ENCODE measurements at places on chromosomes 16 and 17.
A peak's percentile ranks its signal among the peaks of the same experiment; 100 is the strongest.

- no peak for DNase-seq
Measured at GRCh38 chr16:64437706-64438324, 684.0 kb downstream of the CDH11 start.

GRCh38 chr16:53374800-53375199 is 59.5 kb upstream of the RBL2 start:
- no peak for DNase-seq

- no peak for DNase-seq
Measured at GRCh38 chr17:40980596-40980995, 3.5 kb downstream of the KRT40 start.

DNA sequence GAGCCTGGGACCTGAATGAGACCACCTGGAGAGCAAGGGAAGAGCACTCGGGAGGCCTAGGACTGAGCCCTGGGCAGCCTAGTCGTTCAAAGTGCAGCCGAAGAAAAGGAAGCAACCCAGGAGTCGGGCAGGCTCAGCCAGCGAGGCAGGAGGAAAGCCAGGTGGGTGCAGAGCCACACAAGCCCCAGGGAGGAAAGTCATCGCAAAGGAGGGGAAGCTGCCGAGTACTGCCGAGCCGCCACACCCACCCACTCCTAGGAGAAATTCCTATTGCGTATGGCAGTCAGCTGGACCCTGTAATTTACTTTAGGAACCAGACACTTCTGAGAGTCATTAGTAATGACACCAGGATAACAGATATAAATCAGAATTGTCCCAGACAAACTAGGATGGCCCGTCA is 187.6 kb downstream of the KATNIP start:
- DNase-seq, result no peak

DNA sequence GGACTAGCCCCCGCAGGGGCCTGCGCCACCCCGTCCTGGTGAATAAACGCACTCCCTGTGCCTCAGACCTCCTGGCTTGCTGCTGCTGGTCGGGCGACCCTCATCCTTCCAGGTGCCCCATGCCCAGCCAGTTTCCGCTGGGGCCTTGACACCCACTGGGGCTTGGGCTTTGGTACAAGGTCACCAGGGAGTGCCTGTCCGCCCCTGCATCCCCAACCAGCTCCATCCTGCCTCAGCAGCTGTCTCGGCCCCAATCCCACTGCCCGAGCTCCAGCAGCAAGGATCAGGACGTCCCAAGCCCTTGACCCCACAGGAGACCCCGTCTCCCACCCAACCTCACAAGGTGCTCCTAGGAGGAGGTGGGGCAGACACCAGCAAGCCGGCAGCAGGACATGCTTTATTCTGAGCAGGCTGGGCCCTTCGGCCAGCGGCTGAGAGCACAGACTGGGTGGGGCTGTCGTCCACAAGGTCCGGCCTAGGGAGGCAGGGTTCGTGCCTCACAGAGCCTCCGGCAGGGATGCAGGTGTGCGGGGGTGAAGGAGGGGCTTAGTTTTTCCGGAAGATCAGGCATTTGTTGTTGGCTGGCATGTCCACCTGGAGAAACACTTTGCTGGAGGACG is 1.9 kb downstream of the METTL26 start:
- DNase-seq, result no peak

GRCh38 chr16:48597563-48598387 is 12.2 kb downstream of the N4BP1 start:
- DNase-seq, result no peak

GRCh38 chr16:78902321-78902720 is 698.2 kb downstream of the MAF start:
- no peak for DNase-seq

GRCh38 chr16:1158456-1159324 is 5.8 kb downstream of the CACNA1H start:
- DNase-seq, result no peak

DNA sequence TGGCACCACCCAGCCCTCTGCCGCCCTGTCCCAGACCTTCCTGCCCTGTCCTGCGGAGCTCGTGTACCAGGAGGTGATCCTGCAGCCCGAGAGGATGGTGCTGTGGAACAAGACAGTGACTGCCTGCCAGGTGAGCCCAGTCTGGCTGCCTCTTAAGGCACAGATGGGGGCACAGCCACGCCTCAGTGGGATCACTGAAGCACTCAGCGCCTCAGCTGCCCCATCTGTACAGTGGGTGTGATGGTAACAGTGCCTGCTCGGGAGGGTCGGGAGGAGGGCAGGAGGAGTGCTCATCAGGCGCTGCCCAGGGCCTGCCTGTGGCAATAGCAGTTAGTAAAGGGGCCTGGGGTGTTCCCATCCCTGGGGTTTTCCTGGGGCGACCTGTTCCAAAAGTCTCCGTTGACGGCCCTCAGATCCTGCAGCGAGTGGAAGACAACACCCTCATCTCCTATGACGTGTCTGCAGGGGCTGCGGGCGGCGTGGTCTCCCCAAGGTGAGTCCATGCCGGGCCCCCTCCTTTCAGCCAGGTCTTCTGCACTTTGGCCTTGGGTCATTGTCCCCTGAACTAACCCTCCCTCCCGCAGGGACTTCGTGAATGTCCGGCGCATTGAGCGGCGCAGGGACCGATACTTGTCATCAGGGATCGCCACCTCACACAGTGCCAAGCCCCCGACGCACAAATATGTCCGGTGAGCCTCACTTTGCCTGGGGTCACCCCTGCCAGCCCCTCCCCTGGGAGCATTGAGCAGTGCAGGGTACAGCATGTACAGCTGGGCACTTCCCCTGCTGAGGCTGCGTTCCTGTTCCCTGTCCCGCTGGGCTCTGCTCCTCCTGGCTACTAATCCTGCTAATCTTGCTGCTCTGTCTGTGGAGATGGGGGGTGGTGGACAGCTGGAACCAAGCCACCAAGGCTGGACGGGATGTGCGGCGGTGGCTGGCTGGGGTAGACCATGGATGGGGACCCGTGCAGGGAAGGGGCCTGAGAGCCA is 4.5 kb upstream of the TCAP start:
- DNase-seq, result no peak

DNA sequence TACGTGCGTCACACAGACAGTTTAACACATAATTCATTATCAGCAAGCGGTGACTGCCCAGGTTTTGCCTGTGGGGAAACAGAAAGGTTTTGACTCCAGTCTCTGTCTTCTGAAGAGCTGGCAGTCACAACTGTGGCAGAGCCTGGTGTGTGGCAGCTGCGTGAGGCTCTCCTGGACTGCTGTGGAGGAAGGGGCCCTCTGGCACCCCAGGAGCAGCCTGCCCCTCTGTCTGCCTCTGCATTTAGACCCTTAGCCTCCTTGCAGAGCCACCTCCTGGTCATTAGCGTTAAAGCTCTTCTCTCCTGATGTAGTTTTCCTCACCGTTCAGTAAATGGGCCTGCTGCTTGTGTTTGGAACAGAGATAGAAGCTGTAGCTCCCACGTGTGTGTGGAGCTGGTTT is 10.9 kb downstream of the RAB40C start:
- no peak for DNase-seq

- no peak for DNase-seq
Measured at GRCh38 chr16:87832137-87832527, 37.2 kb downstream of the SLC7A5 start.

DNA sequence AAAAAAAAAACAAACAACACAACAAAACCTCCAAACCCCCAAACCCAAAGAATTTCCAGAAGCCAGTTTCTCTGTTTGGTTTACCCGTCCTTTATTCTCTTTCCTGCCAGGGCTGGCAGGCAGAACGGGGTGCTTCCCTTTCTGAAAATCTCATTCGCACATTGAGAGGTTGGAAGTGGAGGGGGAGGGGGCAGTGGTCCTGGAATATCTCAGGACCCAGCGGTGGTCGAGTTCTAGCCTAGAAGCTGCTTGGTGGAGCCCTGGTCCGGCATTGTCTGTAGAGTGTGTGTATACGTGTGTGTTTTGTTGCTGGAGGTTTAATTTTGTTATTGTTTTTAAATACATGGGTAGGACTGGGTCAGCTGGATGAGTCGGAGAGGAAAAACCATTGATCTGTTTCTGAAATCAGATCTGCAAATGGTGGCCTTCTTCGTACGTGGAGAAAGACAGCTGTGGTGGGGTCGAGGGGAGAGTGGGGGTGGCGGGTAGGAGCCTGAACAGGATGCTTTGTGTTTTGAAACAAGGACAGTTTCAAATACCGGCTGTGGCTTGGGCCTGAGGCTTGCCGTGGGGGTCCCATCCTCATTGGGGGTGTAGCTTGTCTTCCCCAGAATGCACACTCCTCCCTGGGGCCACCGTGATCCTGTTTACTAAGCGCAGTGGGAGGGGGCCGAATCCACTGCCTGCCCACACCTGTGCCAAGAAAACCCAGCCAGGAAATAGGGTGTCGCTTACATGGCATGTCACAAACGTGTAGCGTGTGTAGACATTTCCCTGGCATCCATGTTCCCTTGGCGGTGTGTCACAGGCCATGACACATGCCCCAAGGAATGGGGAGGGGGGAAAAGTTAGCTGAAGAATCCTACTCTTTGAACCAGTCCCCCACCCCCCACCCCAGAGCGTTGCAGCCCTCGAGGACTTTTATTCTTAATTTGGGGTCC is 1.6 kb downstream of the CMIP start:
- DNase-seq, result no peak

GRCh38 chr17:30939051-30939689 is 17.4 kb downstream of the ADAP2 start:
- no peak for DNase-seq

GRCh38 chr17:73955616-73956015 is 247.9 kb upstream of the RPL38 start:
- DNase-seq, result no peak

GRCh38 chr16:23182206-23182678 is 303 bp upstream of the SCNN1G start:
- peak; percentile 29 for DNase-seq

DNA sequence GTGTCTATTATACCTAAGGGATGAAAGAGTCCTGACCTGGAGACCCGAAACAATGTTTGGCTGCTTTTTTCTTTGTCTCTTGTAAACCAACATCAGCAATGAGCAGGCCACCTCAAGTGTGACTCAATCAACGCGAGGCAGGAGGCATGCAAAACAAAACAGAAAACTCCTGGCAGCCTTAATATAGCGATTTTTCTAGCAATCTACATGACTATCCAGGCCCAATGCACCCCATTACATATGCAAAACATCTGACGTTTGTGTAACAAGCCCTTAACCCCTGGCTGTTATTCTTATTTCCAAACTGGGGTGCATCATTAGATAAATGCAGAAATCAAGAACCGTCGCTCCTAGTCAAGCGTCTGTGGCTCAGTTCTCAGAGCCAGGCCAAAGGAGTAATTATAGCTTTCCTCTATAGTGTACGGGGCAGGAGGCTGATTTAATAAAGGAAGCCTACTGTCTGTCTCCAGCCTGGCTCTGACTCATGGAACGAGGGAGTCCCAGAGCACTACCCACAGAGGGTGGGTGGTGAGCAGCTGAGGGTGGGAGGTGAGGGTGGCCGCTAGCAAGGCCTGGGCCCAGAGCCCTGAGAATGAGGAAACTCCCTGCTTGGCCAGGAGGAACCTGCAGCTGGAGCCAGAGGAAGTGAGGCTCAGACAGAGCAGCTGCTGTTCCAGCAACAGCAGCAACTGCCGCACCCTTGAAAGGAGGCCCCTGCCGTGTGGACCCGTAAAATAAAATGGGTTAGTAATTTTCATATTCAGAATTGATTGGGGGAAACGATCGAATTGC is 43.9 kb downstream of the CHD9 start:
- peak; percentile 5 for DNase-seq

DNA sequence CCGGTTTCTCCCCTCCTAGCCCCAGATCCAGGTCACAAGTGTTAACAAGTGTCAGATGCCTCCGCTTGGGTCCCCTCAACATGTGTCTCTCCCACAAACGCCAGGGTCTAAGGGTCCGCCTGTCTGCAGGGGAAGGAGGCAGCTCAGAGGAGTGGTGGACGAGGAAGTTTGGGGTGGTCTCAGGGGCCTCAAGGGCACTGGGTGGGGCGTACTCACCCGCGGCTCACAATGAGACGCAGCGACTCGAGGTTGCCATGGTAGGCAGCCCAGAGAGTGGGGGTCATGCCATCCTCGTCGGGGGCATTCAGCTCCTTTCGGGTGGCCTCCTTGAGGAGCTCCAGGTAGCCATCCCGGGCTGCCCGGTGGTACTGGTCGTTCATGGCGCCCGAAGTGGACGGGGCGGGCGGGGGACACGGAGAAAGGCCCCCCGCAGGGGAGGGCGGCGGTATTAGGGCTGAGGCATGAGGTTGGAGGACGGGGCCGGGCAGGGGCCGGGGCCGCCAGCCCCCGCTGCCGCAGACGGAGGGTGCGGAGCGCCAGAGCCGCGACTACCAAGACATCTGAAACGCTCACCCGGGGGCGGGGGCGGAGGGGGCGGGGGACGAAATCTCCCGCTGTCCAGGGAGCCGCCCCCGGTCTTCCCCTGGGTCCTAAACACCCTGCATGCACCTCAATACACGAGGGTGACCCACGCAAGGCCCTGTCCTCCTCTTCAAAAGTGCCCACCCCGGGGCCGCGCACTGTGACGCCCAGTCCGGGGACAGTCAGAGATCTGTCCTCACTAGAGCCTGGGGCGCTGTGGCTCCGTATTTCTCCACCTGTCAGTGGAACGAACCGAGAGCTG is at the start of gene USH1G:
Gene USH1G (minus strand): TSS at position 562 of the 844 bp plus-strand sequence. CDS start 182 bp downstream, at position 380.
- DNase-seq, result no peak

GRCh38 chr17:21451975-21452374 is 75.8 kb downstream of the KCNJ12 start:
- DNase-seq, result no peak
